ENCODE measurements at places on chromosomes 16 and 17.

- DNase-seq, result peak; percentile 75
Measured at GRCh38 chr16:31460582-31461002, 1.3 kb downstream of the ARMC5 start.

DNA sequence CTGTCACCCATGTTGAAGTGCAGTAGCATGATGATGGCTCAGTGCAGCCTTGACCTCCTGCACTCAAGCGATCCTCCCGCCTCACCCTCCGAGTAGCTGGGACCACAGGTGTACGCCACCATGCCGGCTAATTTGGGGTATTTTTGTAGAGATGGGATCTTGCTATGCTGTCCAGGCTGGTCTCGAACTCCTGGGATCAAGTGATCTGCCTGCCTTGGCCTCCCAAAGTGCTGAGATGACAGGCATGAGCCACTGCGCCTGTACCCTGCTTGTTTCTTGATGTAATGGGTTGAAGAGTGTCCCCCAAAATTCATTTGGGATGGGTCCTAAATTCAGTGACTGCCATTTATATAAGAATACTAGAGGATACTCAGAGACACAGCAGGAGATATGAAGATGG, 57.2 kb downstream of the ABCC6 start:
- no peak for DNase-seq

GRCh38 chr17:56177361-56177760, 24.1 kb downstream of the ANKFN1 start:
- no peak for DNase-seq

GRCh38 chr16:11140466-11140865, 115.5 kb downstream of the SOCS1 start:
- DNase-seq, result no peak

- no peak for DNase-seq
Measured at GRCh38 chr16:22815863-22816262, 1.9 kb downstream of the HS3ST2 start.

DNA sequence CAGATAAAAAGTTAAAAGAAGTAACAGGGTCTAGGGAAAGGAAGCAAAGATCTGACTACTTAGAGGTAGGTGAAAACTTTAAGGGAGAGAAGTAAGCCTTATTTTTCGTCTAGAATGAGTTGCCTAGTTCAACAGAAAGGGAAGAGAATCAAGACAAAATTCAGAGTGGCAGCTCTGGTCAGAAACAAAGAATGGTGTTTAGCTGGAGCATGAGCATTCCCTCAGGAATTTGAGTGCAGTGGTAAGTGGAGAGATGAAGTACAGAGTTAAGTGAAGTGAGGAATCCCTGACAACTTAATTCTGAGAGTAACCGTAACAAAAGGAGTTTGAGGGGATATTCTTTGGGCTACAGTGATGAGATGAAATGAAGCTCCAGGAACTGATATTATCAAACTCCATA, 11.5 kb downstream of the SMG6 start:
- no peak for DNase-seq

DNA sequence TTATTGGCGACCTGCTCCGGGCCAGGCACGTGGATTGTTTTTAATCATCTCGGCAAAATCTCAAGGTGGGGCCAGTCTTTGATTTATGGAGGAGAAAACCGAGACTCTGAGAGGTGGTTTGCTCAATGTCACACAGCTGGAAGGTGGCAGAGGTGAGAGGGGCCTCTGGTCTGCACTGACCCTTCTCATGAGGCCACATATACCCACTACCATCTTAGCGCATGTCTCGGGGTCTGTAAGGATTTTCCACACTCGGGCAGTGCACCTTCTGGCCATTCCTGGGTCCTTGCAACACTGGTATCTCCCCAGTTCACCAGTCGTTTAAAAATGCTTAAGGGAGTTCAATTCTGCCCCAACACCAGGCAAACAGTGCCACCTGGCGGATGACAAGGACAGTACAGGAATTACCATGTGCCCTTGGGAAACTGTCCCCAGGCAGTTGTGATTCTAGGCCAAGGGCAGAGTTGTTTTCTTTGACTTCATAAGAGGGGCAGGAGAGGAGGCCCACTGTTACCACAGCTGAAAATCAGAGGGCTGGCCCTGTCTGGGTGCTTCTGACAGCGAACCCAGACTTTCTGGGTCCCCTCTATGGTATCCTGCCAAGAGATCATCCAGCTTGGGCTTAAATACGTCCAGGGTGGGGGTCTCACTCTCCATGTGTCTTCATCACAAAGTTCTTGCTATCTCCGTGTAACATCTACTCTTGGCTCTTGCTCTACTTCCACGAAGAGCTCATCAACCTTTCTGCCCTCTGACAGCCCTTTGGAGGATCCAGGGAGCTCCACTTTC, 39.4 kb upstream of the RAI1 start:
- DNase-seq, result peak; percentile 86

- DNase-seq, result peak; percentile 71
Measured at GRCh38 chr17:10292057-10292937, 80.5 kb downstream of the MYH13 start.

DNA sequence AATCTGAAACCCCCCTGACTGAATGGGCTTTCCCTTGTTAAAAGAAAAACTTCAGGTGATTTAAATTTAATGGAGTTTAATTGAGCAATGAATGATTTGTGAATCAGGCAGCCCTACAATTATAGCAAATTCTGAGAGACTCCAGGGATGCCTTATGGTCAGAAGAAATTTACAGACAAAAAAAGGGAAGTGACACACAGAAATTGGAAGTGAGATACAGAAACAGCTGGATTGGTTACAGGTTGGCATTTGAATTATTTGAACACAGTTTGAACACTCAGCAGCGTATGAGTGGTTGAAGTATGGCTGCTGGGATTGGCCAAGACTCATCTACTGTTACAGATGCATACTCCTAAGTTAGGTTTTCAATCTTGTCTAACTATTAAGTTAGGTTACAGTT, 19.0 kb upstream of the CPHXL start:
- no peak for DNase-seq

DNA sequence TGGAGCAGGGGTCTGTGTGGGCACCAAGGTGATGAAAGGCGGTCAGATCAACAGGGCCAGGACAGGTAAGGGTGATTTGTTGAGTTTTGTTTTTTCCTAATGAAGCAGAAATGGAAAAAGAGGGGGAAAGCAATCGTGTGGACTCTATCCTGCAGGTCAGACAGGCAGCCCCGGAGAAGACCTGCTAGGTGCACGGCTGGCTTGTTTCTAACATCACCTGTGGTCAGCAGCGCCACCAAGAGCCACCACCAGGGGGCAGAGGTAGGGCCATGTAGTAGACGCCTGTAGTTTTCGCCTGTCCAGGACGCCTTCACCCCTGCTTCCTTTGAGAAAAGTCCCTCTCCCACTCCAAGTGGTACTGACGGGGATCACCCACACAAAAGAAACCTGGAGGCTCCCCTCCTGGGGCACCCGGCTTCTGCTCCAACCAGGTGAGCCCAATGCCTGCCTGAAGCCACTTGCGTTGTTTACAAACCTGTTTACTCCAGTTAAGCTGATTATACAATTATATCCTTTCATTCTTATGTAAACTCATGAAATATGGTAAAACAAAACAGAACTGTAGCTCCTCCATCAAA, 54.2 kb upstream of the SEC14L1 start:
- peak; percentile 85 for DNase-seq

GRCh38 chr17:45394091-45394490, 38.6 kb downstream of the ARHGAP27 start:
- no peak for DNase-seq

- no peak for DNase-seq
Measured at GRCh38 chr17:33602981-33603380, 309.9 kb upstream of the ASIC2 start.

GRCh38 chr16:78362524-78363135, 263.2 kb downstream of the WWOX start:
- DNase-seq, result no peak

GRCh38 chr16:56279132-56279531, 87.8 kb downstream of the GNAO1 start:
- no peak for DNase-seq

- DNase-seq, result peak; percentile 53
Measured at GRCh38 chr16:75043175-75043895, 44.5 kb downstream of the ZNRF1 start.

DNA sequence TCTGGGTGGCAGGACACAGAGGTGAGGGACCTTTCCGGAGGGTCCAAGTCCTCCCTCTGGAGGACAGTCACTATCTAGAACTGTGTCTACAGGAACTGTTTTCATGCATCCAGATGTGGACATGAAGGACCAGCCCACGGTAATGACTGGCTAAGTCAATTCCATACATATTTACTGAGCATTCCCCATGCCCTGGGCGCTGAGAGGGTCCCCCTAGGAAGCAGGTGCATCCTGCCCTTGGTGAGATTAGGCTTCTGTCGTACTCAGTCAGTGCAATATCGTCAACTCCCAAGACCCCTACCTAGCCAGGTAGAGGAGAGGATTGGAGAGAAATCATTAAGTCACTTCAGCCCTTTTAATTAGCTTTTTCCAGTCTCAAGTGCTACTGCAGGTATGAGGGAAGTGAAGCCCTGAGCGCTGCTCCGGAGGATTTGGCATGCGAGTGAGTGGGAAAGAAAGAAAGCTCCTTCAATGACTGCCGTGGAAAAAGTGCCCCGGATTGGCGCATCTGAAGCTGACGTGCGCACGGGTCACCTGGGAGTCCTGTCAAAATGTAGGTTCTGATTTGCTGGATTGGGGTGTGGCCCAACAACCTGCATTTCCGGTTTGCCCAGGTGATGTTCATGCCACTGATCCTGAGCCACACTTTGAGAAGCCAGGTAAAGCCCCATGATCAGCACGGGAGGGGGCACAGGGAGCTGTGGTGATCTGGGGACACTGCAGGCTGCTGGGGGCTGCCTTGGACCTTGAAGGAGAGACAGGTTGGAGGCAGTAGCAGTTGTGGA, 367.4 kb upstream of the TNRC6C start:
- DNase-seq, result no peak

DNA sequence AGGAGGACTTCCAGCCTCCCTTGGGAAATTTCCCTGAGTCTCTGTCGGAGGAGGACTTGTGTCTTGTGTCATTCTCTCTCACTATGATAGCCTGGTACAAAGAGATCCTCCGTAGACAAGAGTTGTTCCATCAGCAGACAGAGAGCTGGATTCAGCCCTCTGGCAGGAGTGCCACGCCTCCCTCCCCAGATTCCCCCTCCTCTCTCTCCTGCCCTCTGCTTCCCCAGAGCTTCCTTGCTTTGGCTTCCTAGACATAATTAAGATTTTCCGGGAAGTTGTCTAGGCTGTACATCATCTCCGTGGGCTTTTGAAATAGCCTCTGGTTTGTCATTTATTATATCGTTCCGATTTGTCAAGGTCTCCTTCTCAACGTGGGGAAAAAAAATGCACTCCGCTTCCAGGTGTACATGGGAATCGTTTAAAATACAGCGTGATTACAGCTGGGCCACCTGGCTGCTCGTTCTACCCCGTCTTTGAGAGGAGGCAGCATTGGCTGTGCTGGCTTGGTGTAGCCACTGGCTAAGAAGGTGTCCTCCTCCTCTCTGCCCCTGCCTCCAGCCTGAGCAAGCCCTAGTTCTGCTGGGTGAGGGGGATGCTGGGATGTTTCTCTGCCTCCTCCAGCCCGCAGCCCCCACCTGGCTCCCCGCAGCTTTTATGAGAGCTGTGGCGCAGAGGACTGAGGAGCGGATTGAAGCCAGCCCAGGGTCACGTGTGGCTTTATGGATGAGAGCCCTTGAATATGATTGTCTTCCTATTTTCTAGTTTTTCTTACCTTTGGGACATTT, 282.5 kb downstream of the SNX29 start:
- DNase-seq, result no peak

DNA sequence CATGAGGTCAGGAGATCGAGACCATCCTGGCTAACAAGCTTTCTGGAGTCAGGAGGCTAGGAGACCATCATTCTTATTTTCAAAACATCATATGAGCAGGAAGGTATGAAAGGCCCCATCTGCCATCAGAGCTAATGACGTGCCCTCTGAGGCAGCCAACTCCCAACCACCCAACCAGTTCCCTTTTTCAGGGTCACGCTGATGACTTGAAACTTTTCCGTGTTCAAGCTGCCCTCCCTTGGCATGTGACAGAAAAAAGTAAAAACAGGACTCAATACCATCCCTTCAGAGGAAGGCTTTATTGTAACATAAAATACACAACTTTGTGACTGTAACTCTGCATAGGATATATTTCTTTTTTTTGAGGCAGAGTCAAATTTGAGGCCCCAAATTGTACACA, 4.6 kb upstream of the GHDC start:
- DNase-seq, result no peak

DNA sequence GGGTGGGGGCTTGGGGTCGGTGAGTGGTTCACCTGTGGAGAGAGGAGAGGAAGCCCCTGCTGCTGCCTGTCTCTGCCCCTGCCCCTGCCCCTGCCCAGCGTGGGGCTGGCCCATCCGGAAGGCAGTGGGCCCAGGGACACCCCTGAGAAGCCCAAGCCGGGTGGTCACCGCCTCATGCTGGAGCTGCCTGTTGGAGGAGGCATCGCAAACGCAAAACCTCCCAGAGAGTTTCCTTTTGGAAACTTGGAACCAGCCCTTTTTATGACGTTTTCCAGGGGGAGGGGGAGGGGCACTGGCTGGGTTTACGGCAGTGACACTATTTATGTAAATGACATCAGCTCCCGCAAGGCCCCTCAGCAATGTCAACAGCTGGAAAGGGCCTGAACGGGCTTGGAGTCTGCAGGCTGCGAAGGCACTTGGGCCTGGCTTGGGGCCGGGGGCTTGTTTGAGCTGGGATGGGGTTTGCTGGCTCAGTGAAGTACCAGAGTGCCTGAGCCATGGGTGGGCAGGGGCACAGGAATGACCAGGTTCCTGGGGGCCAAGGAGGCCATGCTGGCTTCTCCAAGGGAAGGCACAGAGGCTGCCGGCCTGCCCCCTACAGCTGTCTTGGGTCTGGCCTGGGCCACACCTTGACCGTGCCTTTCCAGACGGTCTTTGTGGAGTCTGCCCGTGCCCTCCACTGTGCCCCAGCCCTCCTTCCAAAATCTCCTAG, 219.5 kb downstream of the NTN1 start:
- DNase-seq, result peak; percentile 67
